Liver (tissue), 10 donors: ENCODE measurements at places on chromosomes 2 and 18. TPM values are rescaled to one million over a fixed set of nuclear protein-coding genes. Genes with fewer than 3 reads are reported as not detected.

- peaks cover 3% of the 10 kb centered on the region for H3K4me1 ChIP-seq
- no peaks in the 10 kb centered on the region for H3K27me3 ChIP-seq
- no peak overlapping the region for H3K27ac ChIP-seq
- H3K4me3 ChIP-seq = no peak overlapping the region
These were observed 63.4 kb downstream of the COL6A3 start for GRCh38 chr2:237350597-237350996.

GRCh38 chr2:234156326-234156725 lies 105.8 kb downstream of the SPP2 start:
- H3K4me3 ChIP-seq = no peak overlapping the region
- no peaks in the 10 kb centered on the region for H3K27me3 ChIP-seq
- H3K27ac ChIP-seq = no peak overlapping the region
- no peaks in the 10 kb centered on the region for H3K4me1 ChIP-seq
- DNase-seq = no peak

- H3K27me3 ChIP-seq = no peaks in the 10 kb centered on the region
- DNase-seq = no peak
- H3K27ac ChIP-seq = no peak overlapping the region
- H3K4me1 ChIP-seq = no peaks in the 10 kb centered on the region
These were observed 35.6 kb upstream of the NRP2 start for GRCh38 chr2:205646680-205647079.

DNA sequence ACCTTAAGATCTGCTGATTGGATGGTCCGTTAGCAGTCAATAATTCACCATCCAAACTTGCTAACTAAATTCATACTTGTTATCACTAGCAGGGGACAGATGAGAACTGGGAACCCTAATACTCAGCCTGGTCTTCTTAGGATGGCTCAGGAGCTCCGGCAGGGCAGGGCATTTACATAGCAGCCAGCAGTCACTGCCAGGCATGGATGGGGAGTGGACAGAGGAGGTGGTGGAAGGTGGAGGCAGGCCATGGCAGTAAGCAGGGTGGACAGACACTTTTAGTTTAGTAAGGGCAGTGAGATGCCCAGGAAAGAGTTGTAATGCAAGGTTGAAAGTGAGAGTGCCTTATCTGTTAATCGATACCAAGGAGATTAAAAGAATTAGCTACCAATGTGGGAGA lies 392.2 kb upstream of the CHST9 start:
- no peak for DNase-seq
- no peaks in the 10 kb centered on the region for H3K4me1 ChIP-seq
- H3K27me3 ChIP-seq = no peaks in the 10 kb centered on the region
- H3K4me3 ChIP-seq = no peak overlapping the region
- no peaks in the 10 kb centered on the region for H3K36me3 ChIP-seq

DNA sequence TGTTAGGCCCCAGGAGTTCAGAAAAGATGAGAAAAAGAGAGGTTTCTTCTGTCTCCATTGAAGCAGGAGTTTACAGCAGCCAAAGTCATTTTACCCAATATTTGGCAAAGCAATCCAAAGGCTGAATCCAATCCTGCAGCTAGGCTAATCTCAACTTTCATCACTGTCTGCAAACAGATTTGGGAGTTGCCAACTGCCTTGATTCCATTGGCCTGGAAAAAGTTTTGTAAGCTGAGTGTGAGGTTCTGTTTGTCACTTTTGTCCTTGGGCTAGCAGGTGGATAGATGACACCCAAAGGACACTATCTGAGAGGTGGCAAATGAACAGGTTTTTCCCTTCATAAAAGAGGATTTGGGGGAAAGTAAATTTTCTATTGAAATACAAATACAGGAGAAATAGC lies 56.6 kb upstream of the SETBP1 start:
- H3K27ac ChIP-seq = no peak overlapping the region
- no peak overlapping the region for H3K4me3 ChIP-seq
- H3K4me1 ChIP-seq = no peaks in the 10 kb centered on the region

GRCh38 chr2:149064856-149065630 lies 26.5 kb downstream of the LYPD6B start:
- H3K27ac ChIP-seq = no peak overlapping the region
- no peaks in the 10 kb centered on the region for H3K4me1 ChIP-seq
- DNase-seq = no peak
- H3K4me3 ChIP-seq = no peak overlapping the region

DNA sequence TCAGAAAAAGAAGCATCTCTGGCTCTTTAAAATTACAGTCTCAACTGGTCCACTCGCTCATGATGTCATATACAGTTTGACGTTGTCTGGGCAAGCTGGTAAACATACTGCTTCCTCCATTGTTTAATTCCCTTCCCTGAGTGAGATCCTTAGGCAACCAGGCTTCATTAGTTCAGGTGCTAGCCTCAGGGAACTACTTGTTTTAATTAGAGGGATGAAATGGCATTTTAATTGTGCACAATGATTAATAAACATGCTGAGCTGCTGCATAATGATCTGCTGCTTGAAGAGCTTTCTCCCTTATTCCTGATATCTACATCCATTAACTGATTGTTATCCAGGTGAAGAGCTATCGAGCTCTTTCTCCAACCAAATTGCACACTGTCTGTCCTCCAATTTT lies 195.6 kb upstream of the ETAA1 start:
- H3K4me1 ChIP-seq = no peaks in the 10 kb centered on the region
- DNase-seq = no peak
- no peak overlapping the region for H3K27ac ChIP-seq
- H3K27me3 ChIP-seq = no peaks in the 10 kb centered on the region
- no peaks in the 10 kb centered on the region for H3K36me3 ChIP-seq
- no peak overlapping the region for H3K4me3 ChIP-seq

DNA sequence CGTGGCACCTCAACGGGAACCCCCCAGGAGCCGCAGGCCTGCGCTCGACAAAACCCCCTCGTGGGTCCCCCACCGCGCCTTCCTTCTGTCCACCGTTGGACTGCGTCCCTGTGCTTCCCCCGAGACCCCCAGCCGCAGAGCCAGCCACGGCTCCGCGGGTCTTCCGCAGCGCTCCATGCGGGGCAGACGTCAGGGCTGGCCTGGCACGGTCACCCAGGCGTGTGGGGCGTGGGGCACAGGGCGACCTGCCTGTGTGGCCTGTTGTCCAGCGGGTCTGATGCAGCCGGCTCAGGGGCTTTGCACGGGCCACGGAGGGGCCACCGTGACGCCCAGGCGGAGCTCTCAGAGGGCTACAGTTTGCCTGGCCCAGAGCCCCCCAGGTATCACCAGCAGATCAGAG lies 11.0 kb downstream of the NFATC1 start:
- H3K27ac ChIP-seq = no peak overlapping the region
- H3K36me3 ChIP-seq = no peaks in the 10 kb centered on the region
- no peak overlapping the region for H3K4me3 ChIP-seq
- peaks cover 4% of the 10 kb centered on the region for H3K4me1 ChIP-seq
- no peak for DNase-seq

DNA sequence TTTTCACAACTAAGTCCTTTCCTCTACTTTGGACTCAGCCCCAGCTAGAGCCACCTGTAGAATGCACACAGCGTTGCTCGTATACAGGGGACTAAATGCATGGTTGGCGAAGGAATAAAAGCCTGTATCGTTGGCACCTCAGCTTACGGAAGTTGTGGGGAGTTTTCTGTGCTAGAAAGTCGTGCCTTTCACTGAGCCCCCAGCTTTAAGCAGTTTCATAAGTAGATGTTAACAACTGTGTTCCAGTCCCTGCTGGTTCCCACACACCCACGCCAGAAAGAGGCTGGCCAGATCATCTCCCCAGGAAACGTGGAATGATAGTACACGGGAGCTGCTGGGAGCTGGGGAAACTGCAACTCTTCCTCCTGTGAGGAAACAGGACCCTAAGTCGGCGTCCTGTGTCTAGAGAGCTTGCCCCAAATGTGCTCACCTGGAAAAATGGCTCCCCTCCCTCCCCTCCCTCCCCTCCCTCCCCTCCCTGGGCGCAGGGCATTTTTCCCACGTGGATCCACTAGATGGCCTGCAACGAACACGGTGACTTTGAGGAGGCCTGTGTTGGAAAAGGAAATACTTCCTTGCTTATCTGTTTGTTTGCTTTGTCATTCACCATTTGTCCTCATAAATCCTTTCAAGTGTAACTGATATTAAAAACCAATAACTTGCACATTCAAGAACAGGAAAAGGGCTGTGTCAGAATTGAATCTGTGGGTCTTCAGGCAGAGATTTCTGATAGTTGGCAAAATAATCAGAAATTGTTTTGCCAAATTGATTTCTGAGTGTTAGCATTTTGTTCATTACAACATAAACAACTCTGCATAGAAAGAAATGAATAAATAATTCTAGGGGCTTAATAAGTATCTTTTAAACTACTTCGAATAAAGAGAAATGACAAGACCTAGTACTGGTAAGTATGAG lies 43.9 kb upstream of the RFX8 start:
- peak; percentile 53 for DNase-seq
- H3K27ac ChIP-seq = peak overlapping the region; percentile 8
- H3K27me3 ChIP-seq = no peaks in the 10 kb centered on the region
- no peaks in the 10 kb centered on the region for H3K36me3 ChIP-seq

POTEJ gene
- not detected for total RNA-seq

DTYMK gene
- 5.5 TPM for total RNA-seq

FSIP2 gene
- 0.05 TPM for total RNA-seq

ZNF638 gene
- total RNA-seq = 151 TPM

HNRNPA3 gene
- 41.5 TPM for total RNA-seq

MYCN gene
- total RNA-seq = not detected

TUBA4B gene
- total RNA-seq = not detected

EML6 gene
- 1.7 TPM for total RNA-seq
